CD8-positive, alpha-beta T cell (primary cell): ENCODE measurements at places on chromosomes 4 and X.

- DNase-seq, result no peak
These were observed 86.0 kb downstream of the FUNDC1 start for GRCh38 chrX:44456685-44457084.

GRCh38 chr4:106530024-106530361 lies 161.4 kb upstream of the GIMD1 start:
- no peak for DNase-seq

DNA sequence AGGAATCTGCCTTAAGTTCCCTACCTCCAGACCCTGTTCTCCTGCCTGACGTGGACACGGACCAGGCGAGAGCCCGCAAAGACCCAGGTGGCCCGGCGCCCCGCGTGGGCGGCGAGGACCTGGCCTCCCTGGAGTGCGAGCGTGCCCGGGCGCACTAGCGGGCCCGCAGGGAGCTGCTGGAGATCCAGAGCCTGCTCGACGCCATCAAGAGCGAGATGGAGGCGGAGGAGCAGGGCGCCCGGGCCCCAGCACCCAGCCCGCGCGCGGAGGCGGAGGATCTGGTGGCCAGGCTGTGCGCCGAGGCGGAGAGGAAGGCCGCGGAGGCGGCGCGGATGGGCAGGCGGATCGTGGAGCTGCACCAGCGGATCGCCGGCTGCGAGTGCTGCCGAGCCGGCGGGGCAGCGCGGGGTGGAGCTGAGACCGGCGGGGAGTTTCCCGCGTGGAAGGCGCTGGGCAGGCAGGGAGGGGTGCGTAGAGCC lies 18.2 kb downstream of the MRFAP1 start:
- DNase-seq, result peak; percentile 77

DNA sequence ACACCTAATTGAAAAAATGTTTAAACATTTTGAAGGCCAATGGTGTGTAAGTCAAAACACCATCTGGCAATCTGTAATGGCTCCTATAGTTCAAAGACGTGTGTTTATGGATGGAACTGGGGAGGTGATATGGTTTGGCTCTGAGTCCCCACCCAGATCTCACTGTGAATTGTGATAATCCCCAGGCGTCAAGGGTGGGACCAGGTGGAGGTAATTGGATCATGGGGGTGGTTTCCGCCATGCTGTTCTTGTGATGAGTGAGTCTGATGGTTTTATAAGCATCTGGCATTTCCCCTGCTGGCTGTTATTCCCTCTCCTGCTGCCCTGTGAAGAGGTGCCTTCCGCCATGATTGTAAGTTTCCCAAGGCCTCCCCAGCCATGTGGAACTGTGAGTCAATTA lies 52.2 kb downstream of the ADRA2C start:
- no peak for DNase-seq

- no peak for DNase-seq
These were observed 2.0 kb downstream of the CPE start for GRCh38 chr4:165380805-165381204.

- DNase-seq, result no peak
These were observed 593.0 kb upstream of the AADAT start for GRCh38 chr4:170682558-170683294.

- no peak for DNase-seq
These were observed 128.3 kb upstream of the PITX2 start for GRCh38 chr4:110751183-110751582.

DNA sequence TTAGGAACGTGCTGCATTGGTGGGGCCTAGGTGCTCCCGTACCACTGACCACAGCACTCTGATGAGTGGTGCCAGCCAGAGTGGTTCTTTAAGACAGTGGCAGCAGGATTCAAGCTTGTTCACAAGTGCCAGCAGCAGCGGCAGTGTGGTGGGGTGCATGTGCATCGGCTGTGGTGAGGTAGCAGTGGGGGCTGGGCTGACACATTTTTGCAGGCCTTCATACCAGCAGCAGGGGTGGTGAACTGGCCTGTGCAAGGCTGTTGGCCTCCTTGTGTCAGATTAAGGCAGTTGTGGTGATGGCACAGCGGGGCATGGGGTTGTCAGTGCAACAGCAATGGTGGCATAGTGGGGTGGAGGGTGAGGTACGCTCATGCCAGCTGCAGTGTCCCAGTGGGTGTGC lies 131.4 kb downstream of the PABPC4L start:
- DNase-seq, result no peak

GRCh38 chrX:53284684-53285447 lies 3.5 kb upstream of the IQSEC2 start:
- DNase-seq, result peak; percentile 42

- no peak for DNase-seq
These were observed 269.6 kb downstream of the GBA3 start for GRCh38 chr4:22962295-22962694.

DNA sequence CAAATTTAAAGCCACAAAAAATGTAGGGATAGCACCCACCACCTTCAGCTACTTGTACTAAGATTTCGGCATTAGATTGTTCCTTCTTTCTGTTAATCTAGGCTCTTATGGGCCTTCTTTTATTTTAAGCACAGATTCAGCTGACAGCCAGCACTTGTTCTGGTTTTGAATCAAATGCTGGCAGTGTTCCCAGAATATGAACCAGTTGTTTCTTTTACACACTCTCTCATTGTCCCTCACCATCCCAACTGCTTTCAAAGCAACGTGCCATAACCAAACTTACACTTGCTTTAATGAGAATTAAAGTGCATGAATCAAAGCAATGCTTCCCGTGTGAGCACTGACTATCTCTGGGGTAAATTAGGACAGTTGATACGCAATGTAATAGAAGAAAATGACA lies 744.5 kb upstream of the FAM241A start:
- no peak for DNase-seq

GRCh38 chr4:104719539-104720230 lies 225.0 kb upstream of the CXXC4 start:
- DNase-seq, result no peak

DNA sequence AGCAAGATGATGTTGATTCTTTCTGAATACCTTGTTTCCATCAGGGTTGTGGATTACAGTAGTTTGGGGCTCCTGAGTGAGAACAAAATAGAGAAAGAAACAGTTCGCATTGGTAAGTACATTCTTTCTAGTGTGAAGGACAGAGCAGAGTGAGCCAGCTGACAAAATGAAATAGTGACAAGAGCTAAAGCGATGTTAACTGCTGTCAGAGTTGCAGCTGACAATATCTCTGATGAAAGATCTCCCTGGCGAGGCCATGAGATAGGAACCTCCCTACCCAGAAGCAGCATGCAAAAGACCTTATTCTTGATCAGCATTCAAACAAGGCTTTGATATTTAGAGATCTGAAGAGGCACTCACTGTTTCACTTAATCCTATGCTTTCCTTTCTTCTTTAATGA lies 258.6 kb downstream of the CAMK2D start:
- DNase-seq, result no peak

DNA sequence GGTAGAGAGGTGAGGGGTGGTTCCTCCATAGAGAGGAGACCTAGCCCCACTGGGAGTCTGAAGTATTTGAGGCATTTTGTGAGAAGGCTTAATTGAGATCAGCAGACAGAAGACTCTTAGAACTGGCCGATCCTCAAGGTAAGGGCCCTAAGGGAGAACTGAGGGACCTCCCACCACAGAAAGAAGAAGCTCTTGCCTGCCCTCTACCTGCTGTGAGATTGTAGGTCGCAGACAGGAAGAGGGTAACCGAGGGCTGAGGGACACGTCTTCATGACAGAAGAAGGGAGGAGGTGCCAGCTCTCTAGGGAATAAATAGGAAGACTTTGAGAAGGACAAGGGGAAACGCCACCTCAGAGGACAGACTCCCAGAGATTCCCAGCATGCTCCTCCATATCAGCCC lies 24.1 kb upstream of the MAGEC1 start:
- DNase-seq, result no peak

DNA sequence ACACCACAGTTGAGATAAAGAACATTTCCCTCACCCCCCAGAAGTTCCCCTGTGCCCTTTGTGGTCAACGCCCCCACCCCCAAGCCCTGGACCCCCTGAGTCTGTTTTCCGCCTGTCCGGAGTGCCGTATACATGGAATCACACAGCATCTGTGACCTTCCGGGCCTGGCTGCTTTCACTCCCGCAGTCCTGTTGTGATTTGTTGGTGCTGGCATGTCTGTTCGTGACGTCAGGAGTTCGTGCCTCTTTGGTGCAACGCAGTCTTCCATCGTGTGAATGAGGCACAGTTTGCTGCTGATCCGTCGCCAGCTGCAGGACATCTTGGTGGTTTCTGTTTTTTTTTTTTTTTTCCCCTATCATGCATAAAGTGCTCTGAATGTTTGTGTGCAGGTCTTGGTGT lies 62.1 kb downstream of the PSAPL1 start:
- no peak for DNase-seq

- DNase-seq, result no peak
These were observed 255.4 kb upstream of the CXorf51A start for GRCh38 chrX:147069926-147070325.

- no peak for DNase-seq
These were observed 62.9 kb downstream of the BRCC3 start for GRCh38 chrX:155134255-155134654.

DNA sequence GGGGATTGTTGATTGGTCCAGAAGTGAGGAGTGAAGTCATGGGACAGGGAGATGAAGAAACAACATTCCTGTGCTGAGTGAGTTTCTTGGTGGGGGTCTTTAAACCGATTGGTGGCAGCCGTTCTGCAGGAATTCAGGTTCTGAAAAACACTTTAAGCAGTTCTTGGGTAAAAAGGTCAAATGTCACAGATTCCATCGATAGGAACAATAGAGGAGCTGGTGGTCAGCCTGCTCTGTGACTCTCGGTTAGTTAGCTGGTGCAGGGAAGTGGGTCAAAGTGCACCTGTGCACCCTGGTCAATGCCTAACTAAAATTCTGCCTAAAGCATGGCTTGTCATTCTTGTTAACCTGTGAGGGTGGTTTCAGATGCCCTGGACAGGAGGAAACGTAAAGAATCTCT lies 34.6 kb upstream of the MGST2 start:
- no peak for DNase-seq

GRCh38 chrX:42459735-42460134 lies 318.2 kb downstream of the PPP1R2C start:
- no peak for DNase-seq

DNA sequence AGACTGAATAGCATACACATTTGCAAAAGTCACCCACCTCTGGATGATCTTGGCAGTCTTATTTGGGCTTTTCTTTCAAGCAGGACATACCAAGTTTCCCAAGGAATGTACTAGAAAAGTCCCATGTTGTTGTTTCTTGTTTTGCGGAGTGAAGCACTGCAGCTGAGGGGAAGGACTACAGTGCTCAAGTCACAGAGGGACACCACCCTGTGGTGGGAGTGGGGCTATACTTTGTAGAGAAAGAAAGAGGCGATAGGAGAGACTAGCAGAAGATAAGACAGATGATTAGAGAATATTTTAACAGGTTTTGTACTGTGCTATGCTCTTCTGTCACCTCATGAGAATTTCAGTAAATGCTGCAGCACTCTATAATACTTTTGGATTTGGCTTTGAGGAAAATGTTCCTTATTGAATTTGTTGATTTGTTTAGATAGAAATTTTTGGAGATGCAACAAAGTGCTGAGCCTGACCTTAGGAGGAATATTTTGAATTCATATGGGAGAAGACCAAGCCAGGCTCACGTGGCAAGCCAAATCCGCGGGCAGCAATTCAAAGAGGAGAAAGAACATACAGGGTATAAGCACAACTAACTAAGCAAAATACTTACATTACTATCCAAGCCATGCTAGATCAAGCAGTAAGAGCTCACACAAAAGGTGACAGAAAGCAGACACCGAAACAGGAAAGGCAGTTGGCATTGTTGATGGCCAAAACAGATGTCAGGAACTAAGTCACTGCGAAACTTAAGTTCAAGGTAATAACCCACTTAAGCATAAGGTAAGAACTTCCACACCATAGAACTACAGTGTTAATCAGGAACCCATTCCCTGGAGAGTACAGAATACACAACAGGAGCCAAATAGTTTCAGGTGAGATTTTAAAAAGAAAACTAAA lies 280.3 kb upstream of the INTU start:
- DNase-seq, result no peak

GRCh38 chrX:108261549-108262203 lies 170.1 kb downstream of the ATG4A start:
- DNase-seq, result no peak

GRCh38 chrX:1442724-1443367 lies 9.9 kb downstream of the ASMTL start:
- no peak for DNase-seq

DNA sequence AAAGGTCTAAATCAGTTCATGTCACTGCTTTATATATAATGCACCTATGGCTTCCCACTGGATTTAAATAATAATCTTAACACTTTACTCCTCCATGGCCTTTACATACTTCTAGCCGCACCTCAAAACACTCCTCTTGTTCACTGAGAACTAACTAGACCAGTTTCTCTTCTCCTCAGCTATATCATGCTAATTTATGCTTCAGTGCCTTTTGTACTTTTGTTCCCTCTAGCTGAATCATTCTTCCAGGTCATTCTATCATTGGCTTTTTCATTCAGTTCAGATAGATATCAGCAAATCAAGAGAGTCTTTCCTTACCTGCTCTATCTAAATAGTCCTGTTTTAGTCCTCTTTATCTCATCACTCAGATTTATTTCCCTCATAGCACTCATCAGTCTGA lies 64.2 kb downstream of the TET2 start:
- DNase-seq, result no peak

- no peak for DNase-seq
These were observed 960 bp upstream of the IL1RAPL1 start for GRCh38 chrX:28586286-28586685.

DNA sequence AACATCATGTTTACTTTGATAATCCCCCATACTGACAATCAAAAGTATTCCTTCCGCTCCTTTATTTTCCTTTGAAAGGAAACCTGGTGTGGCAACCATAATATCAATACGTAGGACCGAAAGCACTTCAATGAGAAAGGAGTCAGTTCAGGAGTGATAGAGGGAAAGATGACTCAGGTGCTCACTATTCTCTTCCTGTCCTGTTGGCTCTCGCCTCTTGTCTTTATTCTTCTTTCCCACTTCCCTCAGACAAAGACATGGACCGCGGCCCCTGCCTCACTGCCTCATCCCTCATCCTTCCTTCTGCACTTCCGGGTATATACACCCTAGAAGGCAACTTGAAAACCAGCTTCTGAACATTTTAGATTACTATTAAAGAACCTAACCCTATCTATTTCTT lies 49.8 kb upstream of the TNIP3 start:
- no peak for DNase-seq

DNA sequence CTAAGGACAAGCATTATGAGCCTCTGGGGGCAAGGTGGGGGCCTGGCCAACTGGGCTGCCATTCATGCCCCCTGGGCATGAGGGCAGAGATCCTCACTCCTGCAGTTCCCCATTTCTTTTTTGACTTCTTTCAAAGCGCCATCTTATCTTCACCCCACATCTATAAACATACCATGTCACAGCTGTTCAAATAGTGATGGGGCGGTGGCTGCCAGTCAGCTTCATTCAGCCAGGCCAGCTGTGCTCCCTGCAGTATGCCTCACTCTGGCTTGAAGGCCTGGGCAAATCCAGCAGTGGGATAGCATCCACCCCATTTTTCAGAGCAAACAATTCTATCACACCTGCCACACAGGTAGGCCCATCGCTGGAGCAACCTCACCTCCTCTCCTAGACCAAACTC lies 85.5 kb downstream of the NHSL2 start:
- DNase-seq, result no peak

GRCh38 chr4:7540206-7540605 lies 105.5 kb upstream of the PSAPL1 start:
- no peak for DNase-seq
